ENCODE measurements at places on chromosomes 1 and 21.

GRCh38 chr1:219109424-219110018 is 64.2 kb upstream of the LYPLAL1 start:
- no peak overlapping the region for H3K27ac ChIP-seq
- no peaks in the 10 kb centered on the region for H3K36me3 ChIP-seq
- H3K27me3 ChIP-seq, result no peaks in the 10 kb centered on the region
- no peaks in the 10 kb centered on the region for H3K4me1 ChIP-seq
- no peak overlapping the region for H3K4me3 ChIP-seq

GRCh38 chr1:160162931-160163330 is 11.5 kb downstream of the ATP1A4 start:
- H3K27me3 ChIP-seq, result no peaks in the 10 kb centered on the region
- no peaks in the 10 kb centered on the region for H3K36me3 ChIP-seq
- no peaks in the 10 kb centered on the region for H3K4me1 ChIP-seq
- H3K27ac ChIP-seq, result no peak overlapping the region

DNA sequence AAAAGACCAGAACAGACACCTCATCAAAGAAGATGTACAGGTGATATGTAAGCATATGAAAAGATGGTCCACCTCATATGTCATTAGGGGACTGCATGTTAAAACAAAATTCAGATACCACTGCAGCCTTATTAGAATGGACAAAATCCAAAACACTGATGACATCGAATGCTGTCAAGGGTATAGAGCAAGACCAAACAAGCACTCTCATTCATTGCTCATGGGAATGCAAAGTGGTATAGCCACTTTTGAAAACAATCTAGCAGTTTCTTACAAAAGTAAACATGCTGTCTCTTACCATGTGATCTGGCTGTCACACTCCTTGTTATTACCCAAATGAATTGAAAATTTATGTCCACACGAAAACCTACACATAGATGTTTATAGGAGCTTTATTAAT is 426.6 kb upstream of the ESRRG start:
- DNase-seq, result no peak
- H3K27ac ChIP-seq, result no peak overlapping the region
- H3K4me3 ChIP-seq, result no peak overlapping the region
- no peaks in the 10 kb centered on the region for H3K27me3 ChIP-seq

DNA sequence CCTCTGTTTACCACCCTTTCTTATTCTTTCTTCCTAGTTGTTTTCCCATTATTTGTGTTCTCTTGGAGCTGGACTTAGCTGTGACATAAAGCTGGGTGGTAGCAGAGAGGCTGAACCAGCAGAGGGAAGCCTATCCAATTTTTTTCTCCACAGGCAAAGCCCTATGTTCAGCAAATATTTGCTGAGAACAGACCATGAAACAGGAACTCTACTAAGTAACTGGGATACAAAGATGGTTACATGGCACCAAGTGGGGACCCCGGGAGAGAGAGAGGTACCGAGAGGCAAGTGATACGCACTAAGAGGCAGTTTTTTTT is 6.6 kb downstream of the CFAP141 start:
- peak overlapping the region; percentile 16 for H3K27ac ChIP-seq
- no peaks in the 10 kb centered on the region for H3K27me3 ChIP-seq
- no peaks in the 10 kb centered on the region for H3K36me3 ChIP-seq
- DNase-seq, result no peak
- peak overlapping the region; percentile 14 for H3K4me3 ChIP-seq
- H3K4me1 ChIP-seq, result no peaks in the 10 kb centered on the region

DNA sequence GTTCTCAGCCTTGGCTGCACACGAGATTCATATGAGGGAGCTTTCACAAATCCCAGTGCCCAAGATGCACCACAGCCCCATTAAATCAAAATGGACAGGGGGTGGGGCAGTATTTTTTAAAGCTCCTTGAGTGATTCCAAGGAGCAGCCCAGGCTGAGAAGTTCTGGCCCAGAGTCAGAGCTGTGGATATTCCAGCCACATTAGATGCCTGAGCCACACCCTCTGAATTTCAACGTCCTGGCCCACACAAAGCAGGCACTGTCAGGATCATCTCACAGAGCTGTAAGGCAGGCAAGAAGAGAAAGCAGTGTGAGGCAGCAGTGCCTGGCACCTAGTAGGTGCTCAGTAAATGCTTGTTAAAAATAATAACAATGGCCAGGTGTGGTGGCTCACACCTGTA is 37.4 kb downstream of the PAX7 start:
- peak overlapping the region; percentile 16 for H3K27ac ChIP-seq
- no peak for DNase-seq
- H3K36me3 ChIP-seq, result no peaks in the 10 kb centered on the region
- no peak overlapping the region for H3K4me3 ChIP-seq
- peaks cover 29% of the 10 kb centered on the region for H3K4me1 ChIP-seq

GRCh38 chr1:166032572-166033371 is 134.0 kb downstream of the FAM78B start:
- no peaks in the 10 kb centered on the region for H3K36me3 ChIP-seq
- no peak overlapping the region for H3K4me3 ChIP-seq
- H3K27me3 ChIP-seq, result no peaks in the 10 kb centered on the region
- no peak overlapping the region for H3K27ac ChIP-seq
- no peak for DNase-seq

DNA sequence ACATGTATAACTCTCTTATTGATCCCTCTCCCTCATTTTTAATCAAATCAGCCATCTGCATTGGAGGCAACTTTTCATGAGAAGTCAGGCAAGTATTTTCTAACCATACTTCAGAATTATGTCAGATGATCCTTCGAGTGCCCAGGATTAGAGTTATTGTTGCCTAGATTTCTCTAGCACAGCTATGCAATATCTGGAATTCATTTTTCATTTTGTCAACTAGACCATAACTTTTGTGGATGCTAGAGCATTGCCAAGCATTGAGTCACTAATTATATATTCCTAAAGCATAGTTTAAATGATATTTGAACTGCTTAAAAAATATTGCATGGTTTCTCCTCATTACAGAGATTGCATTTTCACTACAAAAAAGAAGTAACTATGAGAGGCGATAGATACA is 21.2 kb downstream of the HFM1 start:
- no peaks in the 10 kb centered on the region for H3K36me3 ChIP-seq
- no peak overlapping the region for H3K4me3 ChIP-seq
- H3K27ac ChIP-seq, result no peak overlapping the region
- DNase-seq, result no peak
- H3K27me3 ChIP-seq, result no peaks in the 10 kb centered on the region

DNA sequence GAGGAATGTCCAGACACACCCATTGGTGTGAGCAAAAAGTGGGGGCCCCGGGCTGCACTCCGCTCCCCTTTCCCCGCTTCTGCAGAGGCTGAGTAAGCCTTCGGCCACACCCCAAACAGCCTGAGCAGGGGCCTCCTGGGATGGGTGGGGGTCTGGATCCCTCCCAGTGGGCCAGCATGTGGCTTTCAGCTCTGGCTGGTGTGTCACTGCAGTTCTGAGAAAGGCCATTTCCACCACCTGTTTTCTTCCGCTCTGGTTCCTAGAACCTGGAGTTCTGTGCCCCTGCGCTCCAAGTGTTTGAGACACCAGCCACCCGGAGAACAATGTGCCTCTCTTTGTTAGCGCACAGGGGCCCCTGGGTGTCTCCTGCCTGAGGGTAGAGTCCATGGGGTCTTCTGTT is 30.9 kb downstream of the SLC37A1 start:
- H3K27me3 ChIP-seq, result no peaks in the 10 kb centered on the region
- no peaks in the 10 kb centered on the region for H3K4me1 ChIP-seq
- DNase-seq, result no peak

DNA sequence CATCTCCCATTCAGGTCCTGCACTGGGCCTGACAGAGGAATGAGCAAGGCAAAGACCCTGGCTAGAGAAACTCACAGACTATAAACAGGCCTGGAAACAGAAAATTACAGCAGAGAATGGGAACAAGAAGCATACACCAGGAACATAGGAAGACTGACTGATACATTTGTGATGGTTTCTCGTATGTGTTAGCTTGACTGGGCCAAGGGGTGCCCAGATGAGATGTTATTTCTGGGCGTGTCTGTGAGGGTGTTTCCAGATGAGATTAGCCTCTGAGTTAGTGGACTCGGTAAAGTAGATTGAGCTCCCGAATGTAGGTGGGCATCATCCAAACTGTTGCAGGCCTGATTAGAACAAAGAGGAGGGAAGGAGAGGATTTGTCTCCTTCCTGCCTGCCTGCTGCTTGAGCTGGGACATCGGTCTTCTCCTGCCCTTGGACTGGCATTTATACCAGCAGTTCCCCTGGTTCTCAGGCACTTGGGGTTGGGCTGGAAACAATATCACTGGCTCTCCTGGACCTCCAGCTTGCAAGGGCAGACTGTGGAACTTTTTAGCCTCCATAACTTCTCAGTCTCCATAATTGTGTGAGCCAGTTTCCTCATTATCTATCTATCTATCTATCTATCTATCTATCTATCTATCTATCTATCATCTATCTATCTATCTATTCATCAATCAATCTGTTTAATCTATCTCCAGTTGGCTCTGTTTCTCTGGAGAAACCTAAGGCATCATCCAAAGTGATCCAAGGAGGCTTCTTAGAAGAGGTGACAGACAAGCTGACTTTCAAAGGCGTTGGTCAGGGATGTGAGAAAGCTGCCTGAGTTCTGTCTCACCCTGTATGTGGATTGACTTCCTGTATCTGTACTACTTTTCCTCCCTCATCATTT is 9.7 kb upstream of the FOXO6 start:
- no peak for DNase-seq
- no peaks in the 10 kb centered on the region for H3K27me3 ChIP-seq
- H3K27ac ChIP-seq, result no peak overlapping the region
- H3K4me3 ChIP-seq, result no peak overlapping the region
- peaks cover 5% of the 10 kb centered on the region for H3K4me1 ChIP-seq

DNA sequence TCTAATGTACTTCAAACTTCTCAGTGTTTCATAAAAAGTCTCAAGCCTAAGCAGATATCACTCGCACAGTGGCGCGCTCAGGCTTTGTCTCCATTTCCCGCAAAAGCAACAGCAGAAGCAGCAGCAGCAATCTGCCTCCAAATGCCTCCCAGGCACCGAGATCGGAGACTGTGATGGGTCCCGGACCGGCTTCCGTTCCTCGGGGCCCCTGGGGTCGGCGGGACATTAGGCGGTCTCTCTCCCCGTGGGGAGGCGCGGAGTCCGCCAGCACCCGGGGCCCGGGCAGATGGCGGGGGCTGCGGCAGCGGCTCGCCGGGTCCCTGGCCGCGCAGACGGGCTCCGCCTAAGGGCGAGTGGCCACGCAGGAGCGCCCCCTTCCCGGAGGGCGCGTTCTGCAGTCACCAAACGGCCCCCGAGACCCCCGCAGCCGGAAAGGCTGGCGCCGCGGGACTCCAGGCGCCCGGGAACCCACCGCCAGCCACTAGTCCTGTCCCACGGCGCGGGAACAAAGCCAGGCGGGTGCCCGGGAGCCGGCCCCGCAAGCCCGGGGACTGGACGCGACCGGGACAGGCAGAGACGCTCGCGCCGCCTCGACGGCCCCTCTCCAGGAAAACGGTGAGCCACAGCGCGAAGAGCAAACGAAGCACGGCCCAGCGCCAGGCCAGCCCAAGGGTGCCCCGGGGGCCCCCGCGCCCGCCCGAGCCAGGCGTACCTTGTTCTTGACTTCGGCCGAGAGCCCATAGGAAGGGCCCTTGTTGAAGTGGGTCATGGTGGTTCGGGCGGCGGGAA is 590 bp downstream of the CNN3 start:
- peaks cover 17% of the 10 kb centered on the region for H3K4me1 ChIP-seq
- no peaks in the 10 kb centered on the region for H3K27me3 ChIP-seq
- no peaks in the 10 kb centered on the region for H3K36me3 ChIP-seq
- H3K4me3 ChIP-seq, result peak overlapping the region; percentile 77
- peak overlapping the region; percentile 96 for H3K27ac ChIP-seq

DNA sequence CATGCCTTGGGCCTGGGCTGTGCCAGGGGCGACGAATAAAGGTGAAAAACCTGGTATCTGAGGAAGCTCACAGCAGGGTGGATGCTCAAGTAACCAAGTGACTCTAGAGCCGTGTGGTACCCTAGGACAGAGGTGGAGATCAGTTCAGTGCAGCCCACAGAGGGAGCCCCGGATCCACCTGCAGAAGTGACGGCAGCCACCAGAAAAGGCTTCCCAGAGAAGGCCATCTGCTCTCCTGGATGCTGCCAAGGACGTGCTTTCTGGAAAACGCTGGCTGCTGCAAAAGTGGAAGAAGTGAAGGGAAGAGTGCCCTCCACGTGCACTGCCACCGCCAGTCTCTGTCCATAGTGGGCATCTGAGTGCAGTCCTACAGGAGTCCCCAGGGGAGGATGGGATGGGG is 27.7 kb downstream of the TMCO4 start:
- H3K36me3 ChIP-seq, result peaks cover 4% of the 10 kb centered on the region
- no peaks in the 10 kb centered on the region for H3K27me3 ChIP-seq
- no peak overlapping the region for H3K4me3 ChIP-seq
- H3K27ac ChIP-seq, result no peak overlapping the region
- H3K4me1 ChIP-seq, result no peaks in the 10 kb centered on the region
- DNase-seq, result no peak

DNA sequence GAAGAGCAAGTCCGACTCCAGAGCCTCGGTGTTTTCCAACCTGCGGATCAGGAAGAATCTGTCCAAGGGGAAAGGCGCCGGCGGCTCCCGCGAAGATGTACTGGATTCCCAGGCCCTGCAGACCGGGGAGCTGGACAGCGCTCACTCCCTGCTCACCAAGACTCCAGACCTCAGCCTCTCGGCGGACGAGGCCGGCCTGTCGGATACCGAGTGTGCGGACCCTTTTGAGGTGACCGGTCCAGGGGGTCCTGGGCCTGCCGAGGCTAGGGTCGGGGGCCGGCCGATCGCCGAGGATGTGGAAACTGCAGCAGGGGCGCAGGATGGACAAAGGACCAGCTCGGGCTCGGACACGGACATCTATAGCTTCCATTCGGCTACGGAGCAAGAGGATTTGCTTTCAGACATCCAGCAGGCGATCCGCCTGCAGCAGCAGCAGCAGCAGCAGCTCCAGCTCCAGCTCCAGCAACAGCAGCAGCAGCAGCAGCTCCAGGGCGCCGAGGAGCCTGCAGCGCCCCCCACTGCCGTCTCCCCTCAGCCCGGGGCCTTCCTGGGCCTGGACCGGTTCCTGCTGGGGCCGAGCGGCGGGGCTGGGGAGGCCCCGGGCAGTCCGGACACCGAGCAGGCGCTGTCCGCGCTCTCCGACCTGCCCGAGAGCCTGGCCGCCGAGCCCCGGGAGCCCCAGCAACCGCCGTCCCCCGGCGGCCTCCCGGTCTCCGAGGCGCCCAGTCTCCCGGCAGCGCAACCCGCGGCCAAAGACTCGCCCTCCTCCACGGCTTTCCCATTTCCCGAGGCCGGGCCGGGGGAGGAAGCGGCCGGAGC is 827 bp downstream of the FMN2 start:
- peak overlapping the region; percentile 45 for H3K4me3 ChIP-seq
- H3K36me3 ChIP-seq, result no peaks in the 10 kb centered on the region

DNA sequence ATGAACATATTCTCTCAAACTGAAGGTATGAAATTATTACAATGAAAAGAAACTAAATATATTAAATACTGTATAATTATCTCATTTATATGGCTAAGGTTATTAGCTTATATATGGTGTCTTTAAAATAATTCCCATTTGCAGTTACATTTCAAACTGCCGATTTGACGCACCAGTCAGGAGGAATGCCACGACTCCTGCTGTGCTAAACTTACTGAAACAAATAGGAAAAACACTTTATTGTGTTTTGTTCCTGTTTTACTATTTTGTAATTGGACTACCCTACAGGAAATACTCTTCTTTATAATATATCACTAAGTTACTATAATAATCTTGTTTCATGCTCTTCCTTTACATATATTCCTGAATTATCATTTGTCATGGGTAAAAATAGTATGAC is 117.8 kb downstream of the DPYD start:
- H3K36me3 ChIP-seq, result no peaks in the 10 kb centered on the region
- no peak overlapping the region for H3K27ac ChIP-seq
- no peak for DNase-seq
- H3K4me1 ChIP-seq, result no peaks in the 10 kb centered on the region

Data from esophagus squamous epithelium (tissue), 5 donors.